H54 (cell line): ENCODE measurements at places on chromosomes 5 and 9.

GRCh38 chr9:16039988-16040761 is 487.3 kb downstream of the CCDC171 start:
- DNase-seq = no peak

GRCh38 chr5:138643040-138643791 is 68.0 kb upstream of the HSPA9 start:
- no peak for DNase-seq

GRCh38 chr9:20189871-20190270 is 401.0 kb upstream of the SLC24A2 start:
- DNase-seq = no peak

- DNase-seq = no peak
Measured at GRCh38 chr9:104948277-104948676, 20.3 kb upstream of the ABCA1 start.

DNA sequence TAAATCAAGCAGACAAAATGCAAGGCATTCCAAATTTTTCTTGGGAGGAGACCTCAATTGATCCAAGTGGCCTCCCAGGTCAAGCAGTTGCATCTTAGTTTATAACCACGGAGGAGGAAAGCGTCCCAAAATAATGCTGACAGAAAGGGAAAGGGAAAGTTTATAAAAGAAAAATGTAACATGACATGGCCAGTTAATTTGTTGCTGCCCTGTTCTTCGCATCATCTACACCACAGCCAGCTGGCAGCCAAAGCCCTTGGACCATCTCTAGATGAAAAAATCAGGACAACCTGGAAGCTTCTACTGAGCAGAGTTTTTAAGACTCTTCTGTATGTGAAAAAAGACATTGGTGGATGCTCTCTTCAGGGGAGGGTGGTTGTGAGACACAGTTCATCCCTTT is 128.8 kb upstream of the FBXL7 start:
- no peak for DNase-seq

DNA sequence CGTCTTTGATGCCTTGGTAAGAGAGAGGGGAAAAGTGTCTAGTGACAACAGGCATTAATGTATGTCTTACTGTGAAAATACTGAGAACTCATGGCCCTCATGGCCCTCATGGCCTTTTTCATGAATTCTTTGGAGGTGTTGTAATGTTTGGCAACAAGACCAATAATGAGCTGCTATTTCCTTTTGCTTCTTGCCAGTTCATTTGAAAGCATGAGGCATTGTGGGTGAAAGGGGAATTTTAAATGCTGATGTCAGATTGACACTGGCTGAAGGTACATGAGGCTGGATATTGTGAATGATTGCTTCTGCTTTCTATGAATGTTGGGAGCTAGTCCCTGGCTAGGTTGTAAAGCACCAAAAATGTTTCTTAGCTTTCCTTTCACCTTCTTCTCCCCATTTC is 79.2 kb downstream of the DOCK2 start:
- DNase-seq = no peak

- DNase-seq = no peak
Measured at GRCh38 chr5:95620030-95620869, at the start of gene GPR150. GPR150 (plus strand) TSS chr5:95620087; CDS start chr5:95620276, 189 bp downstream.

GRCh38 chr5:5638211-5638610 is 215.7 kb downstream of the ICE1 start:
- no peak for DNase-seq

DNA sequence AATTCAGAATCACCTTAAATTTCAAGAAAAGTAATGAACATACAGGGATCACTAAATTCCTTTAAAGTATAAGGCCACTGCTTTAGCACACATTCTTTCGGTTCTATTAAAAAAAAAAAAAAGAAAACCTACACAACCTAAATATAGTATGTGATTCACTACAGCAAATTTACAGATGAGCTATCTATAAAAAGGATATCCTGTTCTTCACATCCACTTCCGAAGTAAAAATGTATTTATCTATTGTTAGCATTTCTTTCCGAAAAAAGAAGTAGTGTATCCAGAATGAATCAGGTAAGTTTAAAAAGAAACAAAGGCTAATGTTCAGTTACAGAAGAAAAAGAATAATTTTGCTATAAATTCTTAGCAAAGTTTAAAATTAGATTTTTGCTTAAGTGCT is 70.2 kb downstream of the ECPAS start:
- DNase-seq = no peak

GRCh38 chr9:3992924-3993323 is 306.9 kb downstream of the GLIS3 start:
- DNase-seq = no peak

DNA sequence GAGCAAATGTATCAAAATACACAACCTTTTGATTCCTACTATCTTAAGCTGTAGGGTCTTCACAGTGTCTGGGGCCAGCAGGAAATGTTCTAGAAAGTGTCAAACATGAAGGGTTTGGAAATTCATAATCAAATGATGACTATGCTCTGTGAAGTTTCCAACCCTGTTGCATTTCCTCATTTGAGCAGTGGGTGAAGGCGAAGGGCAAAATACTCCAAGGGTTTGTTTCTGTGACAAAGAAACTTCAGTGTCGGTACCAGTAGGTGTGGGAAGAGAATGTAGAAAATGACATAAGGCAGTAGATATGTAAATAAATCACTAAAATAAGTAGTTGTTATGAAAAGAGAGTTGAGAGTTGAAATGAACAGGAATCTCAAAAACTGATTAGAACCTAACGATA is 576 bp downstream of the ALDOB start:
- DNase-seq = no peak

DNA sequence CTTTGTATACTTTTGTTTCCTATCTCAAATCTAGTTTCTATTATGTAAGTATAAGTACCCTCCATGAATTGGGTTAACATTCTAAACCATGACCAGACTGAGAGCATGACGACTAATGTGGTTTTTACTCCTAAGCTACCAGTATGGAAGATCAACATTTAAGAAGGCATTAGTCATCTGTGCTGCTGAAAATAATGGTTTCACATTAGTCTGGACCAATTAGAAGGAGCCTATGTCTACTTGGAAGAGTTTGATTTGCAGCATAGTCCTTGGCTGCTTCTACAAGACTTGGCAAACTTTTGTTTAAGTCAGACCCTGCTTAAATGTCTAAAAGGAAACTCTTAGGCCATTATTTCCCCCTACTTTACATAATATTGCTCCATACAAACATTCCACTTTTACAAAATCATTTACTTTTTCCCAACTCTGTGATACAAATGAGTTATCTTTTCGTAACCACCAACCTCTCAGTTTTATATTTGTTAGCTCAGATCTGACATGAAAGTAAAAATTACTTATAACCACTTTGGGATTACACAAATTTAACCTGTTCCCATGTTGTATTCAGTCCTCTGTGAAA is 186.7 kb downstream of the COMMD10 start:
- DNase-seq = no peak

GRCh38 chr5:170626507-170627150 is 122.8 kb downstream of the KCNIP1 start:
- DNase-seq = no peak

DNA sequence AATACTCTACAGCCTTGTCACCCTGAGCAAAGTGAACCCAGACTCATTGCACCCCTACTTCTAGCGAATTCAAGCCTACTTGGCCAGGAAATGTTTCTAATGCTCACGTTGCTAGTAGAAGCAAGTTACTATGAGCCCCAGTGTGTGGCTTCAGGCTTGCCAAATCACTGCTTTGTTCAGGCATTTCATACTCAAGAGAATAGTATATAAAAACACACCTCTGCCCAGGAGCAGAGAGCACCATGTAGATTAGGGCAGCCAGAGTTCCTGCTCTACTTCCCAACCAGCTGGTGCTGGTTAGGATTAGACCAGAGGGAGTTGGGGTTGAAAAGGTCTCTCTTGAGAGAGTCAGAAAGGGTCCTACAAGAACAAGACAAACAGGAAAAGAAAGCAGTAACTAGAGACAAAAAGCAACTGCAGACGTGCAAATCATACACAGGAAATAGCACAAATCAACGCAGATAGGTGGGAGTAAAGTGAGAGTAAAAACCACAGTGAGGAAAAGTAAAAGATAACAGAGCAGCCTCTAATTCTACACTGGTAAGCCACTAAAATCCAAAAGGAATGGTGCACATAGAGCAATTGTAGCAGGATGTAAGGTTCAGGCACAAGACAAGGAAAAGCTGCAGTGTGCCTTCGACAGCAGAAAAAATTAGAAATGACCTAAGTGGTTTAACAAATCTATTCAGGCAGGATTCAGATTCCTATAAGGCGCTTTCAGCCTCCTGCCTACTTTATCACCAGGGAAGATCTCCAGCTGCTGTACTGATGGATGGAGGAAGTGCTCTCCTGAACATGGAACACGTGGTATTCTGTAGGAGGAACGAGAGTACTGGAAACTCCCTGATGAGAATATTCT is 49.6 kb upstream of the KIF2A start:
- no peak for DNase-seq

GRCh38 chr5:124580925-124581737 is 165.3 kb downstream of the ZNF608 start:
- DNase-seq = no peak

DNA sequence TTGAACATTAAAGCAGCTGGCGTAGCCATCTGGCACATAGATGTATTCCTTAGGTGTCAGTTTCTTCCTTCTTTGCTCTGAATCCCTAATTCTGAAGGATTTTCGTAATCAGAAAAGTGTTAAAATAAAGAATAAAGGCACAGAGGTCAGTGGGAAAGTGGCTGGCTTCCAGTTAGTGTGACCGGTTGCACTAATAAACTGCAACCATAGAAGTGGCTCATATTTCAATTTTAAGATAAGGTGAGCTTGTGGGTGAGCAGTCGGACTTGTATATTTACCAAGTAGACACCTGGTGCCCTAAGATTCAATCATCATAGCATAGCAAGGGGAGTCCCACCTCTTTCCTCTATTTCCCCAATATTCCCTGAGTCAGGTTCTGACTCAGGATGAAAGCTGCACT is 459.6 kb downstream of the ACTL7B start:
- DNase-seq = no peak

DNA sequence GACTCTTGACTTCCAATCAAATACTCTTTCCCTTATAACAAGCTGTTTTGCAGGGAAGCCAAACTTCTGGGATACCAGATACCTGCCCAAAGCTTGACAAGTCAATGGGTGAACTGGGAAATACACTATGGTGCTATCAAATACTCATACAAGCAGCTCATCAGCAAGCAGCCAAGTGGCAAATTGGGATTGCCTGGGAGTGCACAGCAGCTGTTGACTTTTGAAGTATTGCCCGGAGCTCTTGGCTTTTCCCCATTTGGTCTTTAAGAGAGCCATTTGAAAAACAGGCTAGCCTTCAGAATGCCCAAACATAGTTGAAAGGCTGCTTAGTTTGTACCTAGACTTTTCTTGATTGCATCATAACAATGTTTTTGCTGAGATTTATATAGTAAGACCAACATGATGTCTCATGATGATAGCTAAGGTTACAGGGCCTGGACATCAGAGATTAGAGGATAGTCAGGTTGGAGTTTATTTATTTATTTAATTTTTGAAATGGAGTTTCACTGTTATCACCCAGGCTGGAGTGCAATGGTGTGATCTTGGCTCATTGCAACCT is 210.1 kb upstream of the ZNF608 start:
- no peak for DNase-seq

GRCh38 chr5:59464969-59465368 is 428.6 kb downstream of the PDE4D start:
- DNase-seq = no peak

DNA sequence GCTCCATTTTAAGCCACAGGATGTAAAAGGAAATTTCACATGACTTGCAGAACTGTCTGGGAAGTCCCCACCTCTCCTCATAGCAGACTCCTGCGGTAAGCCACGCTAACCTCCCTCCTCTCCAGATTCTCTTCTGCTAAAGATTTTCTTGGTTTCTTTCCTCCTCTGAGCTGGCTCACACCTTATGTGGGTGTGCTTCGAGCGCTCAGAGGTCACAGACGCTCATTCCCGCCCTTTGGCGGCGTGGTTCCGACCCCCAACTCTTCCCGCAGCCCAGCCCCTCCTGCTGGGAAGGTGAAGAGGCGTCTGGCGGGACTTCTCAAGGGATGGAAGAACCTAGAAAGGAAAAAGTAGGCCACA is 32.9 kb upstream of the CDK20 start:
- DNase-seq = no peak

GRCh38 chr5:112390327-112390726 is 28.8 kb downstream of the EPB41L4A start:
- DNase-seq = no peak

DNA sequence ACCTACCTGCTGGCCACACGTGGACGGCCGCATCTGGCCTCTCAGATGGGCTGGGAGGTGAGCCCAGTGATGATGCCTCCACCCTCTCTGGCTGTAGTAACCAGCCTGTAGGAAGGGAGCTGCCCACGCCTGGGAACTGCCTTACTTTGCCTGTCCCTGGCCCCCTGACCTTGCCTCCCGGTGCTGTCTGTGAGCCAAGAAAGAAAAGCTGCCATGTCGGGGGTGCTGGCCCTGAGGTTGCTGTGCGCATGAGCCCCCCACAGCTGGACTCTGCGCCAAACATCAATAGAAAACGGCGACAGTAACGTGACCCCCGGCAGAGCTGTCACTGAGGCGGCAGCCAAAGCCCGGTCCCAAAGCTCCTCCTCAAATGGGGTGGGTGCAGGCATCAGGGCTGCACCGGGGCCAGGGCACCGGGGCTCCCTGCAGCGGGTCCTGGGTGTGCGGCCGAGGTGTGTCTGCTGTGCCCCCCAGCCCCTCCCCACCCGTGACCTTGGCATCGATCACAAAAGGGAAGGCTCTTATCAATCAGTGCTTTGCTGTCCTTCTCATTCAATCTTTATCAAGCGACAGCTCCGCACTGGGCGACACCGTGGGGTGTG is 15.3 kb upstream of the SLC9A3 start:
- DNase-seq = no peak

GRCh38 chr5:133669472-133669871 is 57.1 kb upstream of the FSTL4 start:
- DNase-seq = no peak

- no peak for DNase-seq
Measured at GRCh38 chr9:137350696-137351584, 48.9 kb upstream of the NRARP start.

GRCh38 chr5:13998254-13998653 is 53.8 kb upstream of the DNAH5 start:
- no peak for DNase-seq

- DNase-seq = no peak
Measured at GRCh38 chr5:158287643-158288271, 428.8 kb upstream of the CLINT1 start.
